ENCODE measurements at places on chromosomes 12 and 14.
A peak's percentile ranks its signal among the peaks of the same experiment; 100 is the strongest.

- DNase-seq, result no peak
Measured at GRCh38 chr12:81203671-81204204, 125.9 kb downstream of the ACSS3 start.

DNA sequence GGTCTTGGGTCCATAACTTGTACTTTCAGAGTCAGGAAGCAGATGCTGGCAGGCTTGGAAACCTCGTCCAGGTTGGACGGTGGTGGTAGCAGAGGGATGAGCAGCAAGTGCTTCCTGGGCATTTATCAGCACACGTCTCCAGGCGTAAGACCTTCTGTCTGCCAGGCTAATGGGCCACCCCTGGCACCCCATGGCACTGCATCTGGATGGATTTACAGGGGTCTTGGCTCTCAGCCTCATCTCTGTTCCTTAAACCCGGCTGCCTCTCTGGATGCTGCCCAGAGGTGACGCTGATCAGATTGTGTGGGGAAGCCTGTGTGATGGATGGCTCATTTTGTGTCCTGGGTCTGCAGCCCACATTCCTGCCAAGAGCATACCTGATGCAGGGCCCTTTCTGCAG lies 145.1 kb downstream of the TSPAN9 start:
- DNase-seq, result no peak

- DNase-seq, result no peak
Measured at GRCh38 chr14:94560751-94561655, at the start of gene SERPINA4. SERPINA4 (plus strand) TSS chr14:94561442; CDS start chr14:94563483, 2,041 bp downstream.

- no peak for DNase-seq
Measured at GRCh38 chr14:58738876-58739275, 101.1 kb downstream of the DACT1 start.

DNA sequence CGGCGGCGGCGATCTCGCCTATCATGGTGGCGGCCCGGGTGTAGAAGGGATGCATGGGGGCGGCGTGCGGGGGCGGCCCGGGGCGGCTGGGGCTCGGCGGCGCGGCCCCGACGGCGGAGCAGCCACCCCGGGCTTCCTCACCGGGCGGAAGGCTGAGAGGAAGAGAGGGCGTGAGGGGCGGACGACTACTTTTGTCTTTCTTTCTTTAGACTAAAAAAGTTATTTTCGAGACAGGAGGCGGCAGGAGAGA lies 240 bp downstream of the BTG1 start:
- no peak for DNase-seq

DNA sequence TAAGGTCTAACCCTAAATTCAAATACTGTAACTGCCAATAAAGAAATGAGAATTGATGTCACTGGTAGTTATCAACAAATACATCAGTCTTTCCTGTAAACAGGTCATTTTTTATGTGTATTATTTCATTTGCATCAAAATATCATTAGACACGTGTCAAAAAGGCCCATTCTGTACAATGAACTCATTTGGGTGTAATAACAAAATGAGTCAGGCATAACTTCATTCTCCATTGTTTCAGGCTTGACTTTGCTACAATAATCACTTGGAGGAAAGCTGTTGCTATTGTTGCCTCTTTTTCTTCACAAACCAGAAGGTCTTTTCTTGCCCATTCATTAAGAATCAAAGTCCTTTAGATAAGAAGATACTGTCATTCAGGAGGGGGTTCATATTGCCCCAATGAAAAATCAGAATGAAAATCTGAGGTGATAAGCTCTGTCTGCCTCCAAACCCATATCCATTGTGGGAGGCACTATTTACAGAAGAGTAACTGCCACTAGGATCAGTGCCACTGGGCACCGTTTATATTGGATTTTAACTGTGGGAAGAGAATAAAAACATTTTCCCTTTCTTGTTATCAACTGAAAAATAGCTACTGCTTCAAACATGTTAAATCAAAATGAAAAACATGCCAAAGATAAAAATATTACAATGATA lies 10.1 kb downstream of the ENTPD5 start:
- DNase-seq, result no peak

- peak; percentile 98 for DNase-seq
Measured at GRCh38 chr14:51396222-51396815, 156.3 kb downstream of the TMX1 start.

DNA sequence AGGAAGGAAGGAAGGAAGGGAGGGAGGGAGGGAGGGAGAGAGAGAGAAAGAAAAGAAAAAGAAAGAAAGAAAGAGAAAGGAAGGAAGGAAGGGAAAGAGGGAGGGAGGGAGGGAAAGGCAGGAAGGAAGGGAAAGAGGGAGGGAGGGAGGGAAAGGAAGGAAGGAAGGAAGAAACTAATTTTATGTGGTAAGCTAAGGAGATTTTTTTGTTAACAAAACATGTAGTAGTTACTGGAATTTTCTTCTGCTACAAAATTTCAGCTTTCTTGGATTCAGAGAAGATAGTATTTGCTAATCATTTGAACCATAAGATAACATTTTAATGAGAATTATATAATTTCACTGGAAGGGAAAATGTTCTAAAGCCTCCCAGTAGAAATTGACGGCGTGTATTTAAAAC lies 437.8 kb upstream of the DCN start:
- DNase-seq, result no peak

- no peak for DNase-seq
Measured at GRCh38 chr12:1927751-1928351, 9.4 kb upstream of the CACNA2D4 start.

DNA sequence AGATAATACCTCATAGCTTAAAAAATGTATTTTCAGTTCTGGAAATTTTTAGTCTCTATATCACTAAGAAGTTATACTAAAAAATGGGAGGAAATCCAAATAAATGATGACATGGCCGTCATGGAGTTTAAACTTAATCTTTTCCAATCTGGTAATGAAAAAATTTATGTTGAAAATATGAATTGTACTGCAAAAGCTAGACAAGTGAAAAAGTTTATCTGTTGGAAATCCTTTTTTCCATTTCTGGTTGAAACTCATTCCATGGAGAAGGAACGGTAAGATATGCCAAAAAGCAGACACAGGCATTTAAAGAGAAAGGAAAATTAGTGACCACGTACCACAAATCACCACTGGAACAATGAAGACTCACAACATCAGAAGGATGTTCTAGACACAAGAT lies 314.2 kb upstream of the PRICKLE1 start:
- no peak for DNase-seq

- peak; percentile 72 for DNase-seq
Measured at GRCh38 chr14:67666750-67667449, 7.5 kb downstream of the VTI1B start.

DNA sequence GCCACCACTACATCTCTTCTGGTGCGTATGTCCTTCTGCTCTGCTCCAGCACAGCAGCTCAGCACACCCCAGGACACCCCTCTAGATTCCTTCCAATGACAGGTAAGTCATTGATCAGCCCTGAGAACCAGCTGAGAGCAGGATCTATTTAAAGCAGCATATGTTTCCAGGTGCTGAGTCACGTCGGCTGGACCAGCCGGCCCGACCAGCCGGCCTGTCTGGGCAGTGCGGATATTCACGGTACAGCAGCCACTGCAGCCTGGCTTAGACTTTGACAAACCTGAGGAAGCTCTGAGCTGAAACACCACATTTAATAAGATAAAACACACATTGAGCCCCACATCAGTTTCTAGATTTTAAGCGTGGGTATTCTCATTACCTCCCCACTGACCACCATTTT lies 31.8 kb upstream of the RPH3A start:
- DNase-seq, result no peak

- DNase-seq, result peak; percentile 38
Measured at GRCh38 chr12:92717202-92717601, 14.4 kb downstream of the PLEKHG7 start.

DNA sequence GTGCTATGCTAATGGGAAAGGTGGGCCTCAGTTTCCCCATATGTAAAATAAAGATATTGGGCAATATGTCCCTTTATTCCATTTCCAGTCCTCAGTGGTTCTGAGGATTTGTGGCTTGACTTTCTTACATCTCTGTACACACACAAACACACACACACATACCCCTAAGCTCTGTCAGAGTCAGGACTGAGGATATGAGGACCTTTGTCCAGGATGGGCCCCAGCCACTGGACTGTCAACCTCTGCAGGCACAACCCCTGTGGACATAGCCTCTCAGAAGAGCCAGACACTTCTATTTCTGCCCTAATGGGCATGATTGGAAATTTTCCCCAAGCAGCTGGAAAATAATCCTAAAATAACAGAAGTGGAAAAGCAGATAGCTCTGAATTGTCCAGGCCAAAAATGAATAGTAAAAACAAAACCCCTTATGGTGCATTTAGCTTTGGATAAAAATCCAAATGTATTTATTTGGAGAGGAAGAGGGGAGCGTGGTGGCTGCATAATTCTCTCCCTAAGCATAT lies 50.2 kb downstream of the RIN3 start:
- no peak for DNase-seq

DNA sequence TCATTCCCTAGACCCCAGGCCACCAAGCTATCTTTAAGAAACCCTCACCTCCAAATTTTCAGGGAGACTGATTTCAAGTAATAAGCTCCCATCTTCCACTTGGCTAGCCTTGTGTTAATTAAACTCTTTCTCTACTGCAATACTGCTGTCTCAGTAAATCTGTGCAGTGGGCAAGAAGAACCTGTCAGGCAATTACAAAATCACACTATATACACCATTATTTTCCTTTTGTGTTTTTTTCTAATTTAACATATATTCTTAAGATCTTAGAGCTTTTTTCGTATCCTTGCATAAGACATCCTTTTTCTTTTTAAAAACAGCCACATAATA lies 7.7 kb upstream of the GOLGA5 start:
- no peak for DNase-seq

DNA sequence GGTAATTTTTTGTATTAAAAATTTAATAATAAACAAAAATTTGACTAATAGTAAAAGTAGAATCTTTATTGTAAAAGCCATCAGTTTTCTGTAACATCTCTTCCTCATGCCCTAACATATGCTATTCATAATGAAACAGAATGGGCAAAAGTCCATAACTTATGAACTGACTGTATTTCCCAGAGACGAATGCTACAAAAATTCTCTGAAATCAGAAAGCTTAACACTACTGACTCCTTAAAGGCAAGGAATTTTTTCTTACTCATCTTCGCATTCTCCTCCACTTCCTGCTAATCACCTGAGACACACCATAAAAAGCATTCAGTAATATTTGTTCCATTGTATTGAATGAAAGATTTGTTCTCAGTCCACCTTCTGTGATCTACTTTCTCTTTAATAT lies 17.6 kb downstream of the MON2 start:
- DNase-seq, result no peak
